ENCODE measurements at places on chromosomes 13 and 19.

DNA sequence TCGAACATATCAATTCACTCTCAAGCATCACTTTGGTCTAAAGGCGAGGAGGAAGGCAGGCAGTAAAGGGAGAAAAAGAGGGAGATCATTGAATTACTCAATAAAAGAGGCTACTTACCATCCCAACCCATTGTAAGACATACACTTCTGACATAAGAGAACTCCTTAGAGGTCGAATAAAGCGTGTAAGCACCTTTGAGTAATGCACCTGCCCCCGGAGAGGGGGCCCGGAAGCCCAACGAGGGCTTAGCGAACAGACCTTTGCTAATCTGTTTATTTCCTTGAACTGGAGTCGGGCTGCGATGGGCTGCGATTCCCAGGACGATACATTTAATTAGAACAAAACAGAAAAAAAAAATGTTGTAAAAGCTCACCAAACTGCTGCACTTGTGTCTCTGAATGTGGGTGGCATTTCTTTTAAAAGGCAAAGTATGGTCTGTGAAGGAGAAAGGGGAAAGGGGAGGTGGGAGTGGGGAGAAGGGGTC, 3.0 kb downstream of the ZC3H4 start:
- DNase-seq, result no peak

DNA sequence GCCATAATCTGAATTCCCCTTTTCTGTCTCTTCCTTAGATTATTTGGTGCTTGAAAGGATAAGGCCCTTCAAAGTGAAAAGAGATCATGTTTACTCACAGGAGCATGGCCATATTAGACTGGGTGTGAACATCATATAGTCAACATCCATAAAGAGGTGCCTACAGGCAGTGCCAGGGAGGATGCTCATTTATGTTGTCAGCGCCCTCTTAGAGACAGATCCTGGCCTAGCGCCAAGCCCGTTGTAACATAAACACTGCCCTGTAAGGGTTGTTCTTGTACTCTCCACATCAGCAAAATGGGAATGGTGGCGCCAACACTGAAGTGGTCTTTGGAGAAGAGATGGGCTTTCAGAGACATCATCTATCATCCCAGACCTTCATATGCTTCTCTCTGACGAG, 16.1 kb downstream of the PCDH8 start:
- no peak for DNase-seq

GRCh38 chr13:23578411-23579071, 8.3 kb downstream of the TNFRSF19 start:
- peak; percentile 36 for DNase-seq

GRCh38 chr13:59111751-59112171, 1052.0 kb downstream of the DIAPH3 start:
- DNase-seq, result peak; percentile 31

- DNase-seq, result no peak
These were observed at the start of gene MBOAT7 for GRCh38 chr19:54189145-54189734. Gene MBOAT7 (minus strand): TSS chr19:54189580. CDS start chr19:54188508, 1,072 bp downstream.

DNA sequence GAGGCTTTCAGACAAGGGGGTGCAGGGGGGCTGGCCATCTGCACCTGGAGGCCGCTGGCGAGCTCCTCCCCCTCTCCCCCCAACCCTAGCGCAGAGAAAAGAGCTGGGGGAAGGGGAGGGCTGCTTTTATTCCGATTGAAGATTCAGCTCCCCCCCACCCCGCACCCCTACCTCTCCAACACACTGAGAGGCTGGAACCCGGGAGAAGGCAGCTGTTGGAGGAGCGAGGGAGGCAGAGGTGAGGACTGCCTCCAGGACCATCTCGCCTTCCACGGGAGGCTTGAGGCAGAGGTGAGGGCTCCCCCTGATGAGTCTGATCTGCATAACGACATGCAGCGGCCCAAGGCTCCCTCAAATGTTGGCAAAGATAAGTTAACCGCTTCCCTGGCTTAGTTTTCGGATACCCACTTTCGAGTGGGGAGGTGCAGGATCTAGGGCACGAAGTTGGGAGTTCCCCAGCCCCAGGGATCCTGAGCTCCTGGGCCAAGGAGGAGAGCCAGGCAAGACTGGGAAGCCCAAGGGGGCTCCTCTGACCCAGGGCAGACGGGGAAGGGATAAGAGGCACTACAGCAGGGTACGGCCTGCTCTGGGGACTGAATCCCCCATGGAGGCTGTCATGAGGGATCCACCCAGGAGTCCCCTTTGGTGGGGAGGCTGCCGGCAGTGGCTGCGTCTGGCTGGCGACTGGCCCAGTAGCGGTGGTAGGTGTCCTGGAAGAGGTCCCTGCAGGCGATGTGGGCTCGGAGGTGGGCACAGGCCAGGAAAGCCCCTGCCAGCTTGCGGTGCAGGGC, 1.2 kb upstream of the NUMBL start:
- DNase-seq, result no peak

- no peak for DNase-seq
These were observed 7.4 kb upstream of the JUNB start for GRCh38 chr19:12783849-12784393.

- DNase-seq, result no peak
These were observed 13.6 kb upstream of the LATS2 start for GRCh38 chr13:21075011-21075378.

GRCh38 chr13:113547238-113547971, 37.1 kb upstream of the TFDP1 start:
- peak; percentile 16 for DNase-seq

GRCh38 chr13:99331881-99332293, 24.7 kb upstream of the GPR183 start:
- DNase-seq, result no peak

DNA sequence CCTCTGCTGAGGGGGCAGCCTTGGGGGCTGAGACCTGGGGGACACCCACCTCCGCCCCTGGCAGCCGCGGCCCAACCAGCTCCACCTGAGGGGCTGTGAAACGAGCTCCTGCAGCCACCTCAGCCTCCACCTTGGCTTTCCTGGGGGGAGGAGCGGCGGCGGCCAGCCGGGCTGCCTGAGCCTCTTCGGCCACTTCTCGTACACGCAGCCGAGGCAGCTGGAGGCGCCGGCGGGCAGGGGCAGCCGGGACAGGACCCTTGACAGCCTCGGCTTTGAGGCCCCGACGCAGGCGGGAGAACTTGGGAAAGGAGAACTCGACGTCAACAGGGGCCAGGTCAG, 7.6 kb upstream of the HIPK4 start:
- DNase-seq, result no peak

GRCh38 chr19:35715981-35716800, 1.6 kb upstream of the KMT2B start:
- DNase-seq, result no peak

DNA sequence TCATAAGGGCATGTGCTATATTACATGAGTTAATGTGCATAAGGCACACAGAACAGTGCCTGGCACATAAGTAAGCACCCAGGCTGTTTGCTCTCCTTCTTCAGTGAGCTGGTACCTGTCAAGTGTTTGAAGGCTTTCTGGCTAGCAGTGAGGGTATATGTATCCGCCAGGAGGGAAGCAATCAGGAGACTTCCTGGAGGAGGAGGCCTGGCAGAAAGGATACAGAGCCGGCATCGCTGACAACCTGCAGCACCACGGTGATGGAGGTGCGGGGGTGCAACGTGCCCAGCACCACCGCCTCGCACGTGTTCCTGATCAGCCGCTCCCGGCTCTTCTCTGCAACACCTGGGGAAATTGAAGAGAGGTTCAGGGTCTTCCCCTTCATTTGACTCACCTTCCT, 5.5 kb downstream of the EXOSC5 start:
- DNase-seq, result no peak

DNA sequence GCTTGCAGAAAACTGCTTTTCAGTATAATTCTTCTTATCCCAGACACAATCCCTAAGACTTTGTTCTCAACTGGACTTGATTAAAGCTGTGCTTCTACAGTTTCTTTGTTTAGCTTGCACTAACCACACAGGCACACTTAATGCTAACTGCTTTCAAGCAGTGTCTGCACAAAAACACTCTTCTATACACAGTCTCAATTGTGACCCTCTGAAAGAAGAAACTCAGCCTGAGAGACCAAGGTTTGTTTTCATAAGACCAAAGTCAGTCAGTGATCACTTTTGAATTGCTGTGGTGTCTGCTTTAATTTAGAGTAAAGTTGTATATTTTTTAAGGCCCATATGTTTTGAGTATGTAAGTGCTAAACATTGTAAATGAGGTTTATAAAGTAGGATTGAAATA, 431.2 kb downstream of the KCTD12 start:
- no peak for DNase-seq

- DNase-seq, result no peak
These were observed 1.1 kb downstream of the TSSK6 start for GRCh38 chr19:19514215-19514657.

DNA sequence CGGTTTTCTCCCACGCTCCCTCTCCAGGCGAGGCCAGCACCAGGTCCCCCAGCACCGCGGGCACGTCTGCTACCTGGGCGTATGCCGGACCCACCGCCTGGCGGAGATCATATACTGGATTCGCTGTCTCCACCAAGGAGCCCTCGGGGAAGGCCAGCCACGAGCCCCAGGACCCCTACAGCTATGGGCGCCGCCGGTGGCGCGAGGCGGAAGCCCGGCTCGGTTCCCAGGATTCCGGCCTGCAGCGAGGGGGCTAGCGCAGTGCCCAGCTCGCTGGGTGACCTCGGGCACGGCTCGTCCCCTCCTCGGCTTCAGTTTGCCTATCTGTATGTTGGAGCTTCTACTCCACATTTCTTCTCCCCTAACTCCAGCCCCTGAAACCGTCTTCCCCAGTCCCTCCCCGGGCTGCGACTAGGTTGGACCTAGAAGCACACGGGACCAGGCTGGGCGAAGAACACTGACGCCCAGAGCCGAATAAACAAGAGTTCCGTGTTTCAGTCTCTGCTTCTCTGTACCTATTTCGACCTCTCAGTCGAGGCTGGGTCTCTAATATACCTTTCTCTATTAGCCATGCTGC, 749 bp upstream of the CPT1C start:
- DNase-seq, result no peak

GRCh38 chr19:29212356-29212647, 649 bp downstream of the UQCRFS1 start:
- DNase-seq, result no peak

GRCh38 chr13:78133511-78133910, 214.9 kb upstream of the EDNRB start:
- DNase-seq, result no peak

GRCh38 chr19:982567-983170, 1.5 kb upstream of the WDR18 start:
- no peak for DNase-seq

DNA sequence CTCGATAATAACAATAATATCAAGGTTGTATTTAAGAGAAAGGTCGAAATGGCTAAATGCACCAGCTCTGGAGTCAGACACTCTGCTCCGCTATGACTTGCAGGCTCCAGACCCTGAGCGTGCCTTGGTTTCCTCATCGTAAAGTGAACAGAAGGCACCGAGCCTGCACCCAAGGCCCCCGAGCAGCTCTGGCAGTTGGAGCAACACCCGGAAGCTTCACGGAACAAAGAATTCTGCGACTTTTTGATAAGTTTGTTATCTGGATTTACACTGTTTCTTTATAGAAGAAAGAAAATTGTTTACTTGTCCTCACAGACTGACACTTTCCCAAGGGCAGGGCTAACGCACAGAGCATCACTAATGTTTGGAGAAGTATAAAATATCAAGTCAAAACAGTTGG, 4.4 kb downstream of the GRTP1 start:
- no peak for DNase-seq

DNA sequence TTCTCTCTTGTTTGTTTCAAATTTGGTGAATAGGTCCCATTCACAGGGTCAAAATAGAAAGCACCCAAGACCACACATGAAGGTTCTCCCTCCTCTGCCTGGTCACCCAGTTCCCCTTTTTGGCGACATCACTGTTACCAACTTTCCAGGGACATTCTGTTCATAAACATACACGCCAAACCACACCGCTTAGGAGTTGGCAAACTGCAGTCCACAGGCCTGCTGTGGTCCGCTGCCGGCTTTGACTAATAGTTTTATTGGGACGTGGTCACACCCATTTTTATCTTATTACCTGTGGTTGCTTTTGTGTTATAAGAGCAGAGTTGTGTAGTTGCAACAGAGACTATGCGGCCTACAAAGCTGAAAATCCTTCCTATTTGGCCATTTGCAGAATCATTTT, 24.2 kb downstream of the UHRF1 start:
- DNase-seq, result no peak

- DNase-seq, result no peak
These were observed 47.2 kb upstream of the ZNF536 start for GRCh38 chr19:30324982-30325381.

DNA sequence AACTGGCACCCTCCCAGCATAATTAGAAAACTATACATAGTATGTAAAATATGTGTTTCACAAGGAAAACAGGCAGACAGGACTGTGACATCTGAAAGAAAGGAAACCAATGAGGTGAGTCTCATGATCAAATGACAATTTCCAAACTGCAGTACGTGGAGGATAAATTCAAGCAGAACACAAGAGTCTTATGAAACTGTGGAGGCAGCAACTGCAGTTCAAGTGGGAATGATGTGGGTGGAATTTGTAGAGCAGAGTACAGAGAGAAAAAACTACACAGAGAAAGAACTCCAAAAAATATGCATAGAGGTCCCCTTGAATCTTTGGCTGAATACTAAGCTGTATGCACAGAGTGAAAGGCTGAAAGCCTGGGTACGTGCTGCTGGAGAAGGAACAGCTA, 9.7 kb downstream of the SIGLEC6 start:
- no peak for DNase-seq

- DNase-seq, result no peak
These were observed 668.6 kb upstream of the SLC10A2 start for GRCh38 chr13:103734837-103735236.

GRCh38 chr19:13824703-13825102, 29.5 kb downstream of the ZSWIM4 start:
- DNase-seq, result no peak

- DNase-seq, result no peak
These were observed 164.8 kb upstream of the ZNF536 start for GRCh38 chr19:30207357-30207756.

- no peak for DNase-seq
These were observed 1.7 kb upstream of the PLPP2 start for GRCh38 chr19:292951-293350.

GRCh38 chr19:53519446-53519845, 18.5 kb upstream of the ZNF331 start:
- DNase-seq, result no peak

DNA sequence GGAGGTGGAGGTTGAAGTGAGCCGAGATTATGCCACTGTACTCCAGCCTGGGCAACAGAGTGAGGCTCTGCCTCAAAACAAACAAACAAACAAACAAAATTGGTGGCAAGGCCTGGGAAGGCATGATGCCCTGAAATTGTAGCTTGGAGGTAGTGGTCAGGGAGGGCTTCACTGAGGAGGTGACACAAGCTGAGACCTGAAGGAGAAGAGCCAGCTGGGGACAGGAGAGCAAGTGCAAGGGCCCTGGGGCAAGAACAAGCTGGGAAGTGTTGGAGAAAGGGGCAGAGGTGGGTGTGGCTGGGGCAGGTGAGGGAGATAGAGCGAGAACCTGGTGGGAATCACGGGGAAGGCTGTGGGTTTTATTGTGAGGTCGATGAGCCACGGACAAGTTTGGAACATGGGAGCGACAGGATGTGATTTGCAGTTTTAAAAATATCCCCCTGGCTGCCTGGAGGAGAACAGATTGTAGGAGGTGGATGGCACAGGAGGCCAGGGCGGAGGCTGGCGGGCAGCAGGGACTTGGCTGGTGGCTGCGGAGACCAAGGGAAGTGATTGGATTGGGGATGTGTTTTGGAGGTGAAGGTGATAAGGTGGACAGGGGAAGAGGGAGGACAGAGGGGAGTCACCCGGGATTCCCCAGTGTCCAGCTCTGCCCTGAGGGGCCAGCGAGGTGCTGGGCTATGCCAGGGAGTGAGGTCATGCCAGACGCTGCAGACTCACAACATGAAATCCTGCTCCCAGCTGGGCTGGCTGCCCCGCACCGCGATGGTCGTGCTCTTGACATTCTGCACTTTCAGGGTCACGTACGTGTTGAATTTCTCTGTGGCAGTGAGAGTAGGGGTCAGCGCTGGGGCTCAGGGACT, 14.0 kb downstream of the UNC13A start:
- DNase-seq, result no peak

Data from stromal cell of bone marrow (primary cell).